ENCODE measurements at places on chromosomes 2 and 18.

- no peak for DNase-seq
These were observed 50.6 kb downstream of the STAT4 start for GRCh38 chr2:191100216-191100615.

- DNase-seq: no peak
These were observed 385.2 kb upstream of the PIK3C3 start for GRCh38 chr18:41569867-41570266.

- no peak for DNase-seq
These were observed 85.3 kb downstream of the CCDC178 start for GRCh38 chr18:33355263-33355662.

- no peak for DNase-seq
These were observed 156.0 kb downstream of the PXDN start for GRCh38 chr2:1588051-1588977.

DNA sequence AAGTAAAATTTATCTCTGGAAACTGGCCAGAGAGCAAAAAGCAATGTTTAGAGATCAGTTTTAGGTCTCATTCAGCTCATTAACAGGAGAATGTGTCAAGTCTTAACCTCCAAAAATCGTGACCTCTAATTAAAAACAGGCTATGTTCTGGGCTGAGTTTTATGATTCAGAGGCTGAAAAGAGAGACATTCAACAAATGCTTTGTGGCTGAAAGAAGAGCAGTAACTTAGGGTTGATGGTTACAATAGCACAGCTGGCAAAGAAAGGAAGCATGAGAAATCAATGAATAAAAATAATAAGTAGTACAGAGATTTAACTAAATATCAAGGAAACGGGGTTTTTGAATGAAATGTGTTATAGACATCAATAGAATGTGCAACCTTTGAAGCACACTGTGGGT, 13.1 kb downstream of the TGIF1 start:
- no peak for DNase-seq

DNA sequence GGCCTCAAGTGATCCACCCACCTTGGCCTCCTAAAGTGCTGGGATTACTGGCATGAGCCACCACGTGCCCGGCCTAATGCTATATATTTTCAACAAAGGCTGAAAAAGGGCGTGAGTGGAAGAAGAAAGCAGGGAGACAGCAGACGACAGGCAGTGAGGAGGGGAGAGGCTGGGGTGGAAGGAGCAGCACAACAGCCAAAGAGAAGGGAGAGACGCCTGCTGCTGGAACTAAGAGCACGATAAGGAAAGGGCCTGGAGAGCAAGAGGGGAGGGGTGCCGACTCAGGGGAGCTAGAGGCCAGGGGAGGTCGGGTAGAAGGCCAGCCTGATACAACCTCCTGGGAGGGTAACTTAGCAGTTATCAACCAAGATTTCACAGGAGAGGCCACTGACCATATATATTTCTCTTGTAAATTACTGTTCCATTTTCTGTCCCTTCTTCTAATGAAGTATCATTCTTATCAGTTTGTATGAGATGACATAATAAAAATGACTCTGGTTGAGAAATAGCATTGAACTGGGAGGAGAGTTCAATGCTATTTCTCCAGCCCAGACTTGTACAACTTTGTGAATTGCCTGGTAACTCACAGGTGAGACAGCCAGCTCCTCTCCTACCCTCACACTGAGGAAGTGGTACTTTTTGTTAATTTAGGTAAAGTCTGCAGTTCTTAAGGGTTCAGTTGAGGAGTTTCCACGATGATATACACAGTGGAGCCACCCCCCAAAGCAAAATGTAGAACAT, 5.8 kb upstream of the RNU4ATAC start:
- no peak for DNase-seq

DNA sequence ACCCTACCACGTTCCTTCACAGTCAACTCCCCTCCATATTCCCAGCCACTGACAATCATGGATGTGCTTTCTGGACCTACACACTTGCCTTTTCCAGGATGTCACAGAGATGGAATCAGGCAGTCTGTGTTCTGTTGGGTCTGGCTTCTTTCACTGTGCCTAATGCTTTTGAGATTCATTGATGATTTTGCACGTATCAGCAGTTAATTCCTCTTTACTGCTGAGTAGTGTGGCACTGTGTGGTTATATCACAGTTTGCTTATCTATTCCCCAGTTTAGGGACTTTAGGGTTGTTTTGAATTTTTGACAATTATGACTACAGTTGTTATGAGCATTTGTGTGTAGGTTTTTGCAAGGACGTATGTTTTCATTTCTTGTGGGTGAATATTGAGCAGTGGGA, 191.7 kb downstream of the ACKR3 start:
- DNase-seq: no peak

DNA sequence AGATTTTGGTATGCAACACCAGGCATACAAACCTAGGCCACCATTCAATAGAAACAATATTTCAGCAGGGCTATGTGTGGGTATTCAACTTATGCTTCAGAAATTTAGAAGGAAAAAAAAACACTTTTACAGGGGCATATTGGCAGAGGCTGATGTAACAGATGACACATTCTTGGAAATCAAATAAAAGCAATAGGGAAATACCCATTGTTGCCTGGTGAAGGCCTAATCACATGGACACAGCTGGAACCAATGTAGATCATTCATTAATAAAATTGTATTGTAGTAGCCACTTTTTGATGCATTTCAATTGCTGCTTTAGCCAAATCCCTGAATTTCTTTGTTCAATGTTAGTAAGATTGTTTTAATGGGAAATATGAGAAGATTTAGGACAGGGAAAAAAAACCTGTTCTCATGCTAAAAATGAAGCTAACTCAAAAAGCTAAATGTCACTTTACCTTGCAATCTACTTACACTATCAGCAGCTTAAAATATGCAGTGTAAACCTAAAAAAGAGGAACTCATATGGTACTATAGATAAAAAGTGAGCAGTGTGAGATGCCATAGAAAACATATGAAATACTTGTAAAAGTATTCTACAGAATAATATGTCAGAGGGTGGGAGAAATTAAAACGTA, 289.4 kb downstream of the ZEB2 start:
- DNase-seq: peak; percentile 11

GRCh38 chr2:74779265-74779558, 54.7 kb upstream of the HK2 start:
- DNase-seq: no peak

GRCh38 chr2:173909846-173910245, 55.3 kb downstream of the SP3 start:
- no peak for DNase-seq

DNA sequence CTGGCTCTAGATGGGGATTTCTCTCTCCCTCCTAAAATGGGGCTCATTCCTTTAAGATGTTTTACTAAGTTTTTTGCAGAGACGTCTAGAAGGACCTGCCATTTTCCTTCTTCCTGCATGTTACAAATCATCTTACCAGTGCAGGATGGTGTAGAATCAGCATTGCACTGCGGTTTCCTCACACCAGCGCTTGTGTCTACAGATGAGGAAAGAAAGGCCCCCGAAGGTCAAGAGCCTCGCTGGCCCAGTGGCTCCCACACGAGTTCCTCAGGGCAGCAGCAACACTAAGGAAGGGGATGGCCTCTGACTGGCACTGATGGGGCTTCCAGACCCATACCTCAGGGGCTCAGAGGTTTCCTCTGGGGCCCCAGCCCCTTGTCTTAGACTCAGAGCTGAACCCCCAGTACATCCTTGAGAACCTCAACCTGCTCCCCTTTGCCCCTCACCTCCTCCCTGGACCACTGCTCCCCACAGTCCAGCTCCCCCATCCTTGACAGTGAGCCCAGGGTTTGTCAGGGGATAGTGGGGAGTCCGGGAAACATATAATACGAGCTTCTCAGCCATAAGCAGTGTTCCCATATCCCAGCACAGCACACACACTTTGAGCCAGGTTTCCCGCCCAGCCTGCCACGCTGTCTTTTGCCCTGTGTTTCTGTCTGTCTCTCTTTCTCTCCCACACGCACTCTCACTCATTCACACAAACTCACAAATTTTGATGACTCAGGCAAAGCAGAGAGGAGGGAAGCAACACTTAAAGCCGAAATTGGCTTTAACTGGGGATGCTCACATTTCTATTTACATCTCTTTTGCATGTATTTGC, 29.4 kb downstream of the ZFP36L2 start:
- DNase-seq: no peak
